ENCODE measurements at places on chromosomes 12 and 14.

- no peak for DNase-seq
Measured at GRCh38 chr14:93970585-93970964, 5.8 kb downstream of the ASB2 start.

GRCh38 chr14:51806026-51807023 lies 54.1 kb upstream of the GNG2 start:
- no peak for DNase-seq

- no peak for DNase-seq
Measured at GRCh38 chr12:67475725-67476124, 172.8 kb upstream of the DYRK2 start.

DNA sequence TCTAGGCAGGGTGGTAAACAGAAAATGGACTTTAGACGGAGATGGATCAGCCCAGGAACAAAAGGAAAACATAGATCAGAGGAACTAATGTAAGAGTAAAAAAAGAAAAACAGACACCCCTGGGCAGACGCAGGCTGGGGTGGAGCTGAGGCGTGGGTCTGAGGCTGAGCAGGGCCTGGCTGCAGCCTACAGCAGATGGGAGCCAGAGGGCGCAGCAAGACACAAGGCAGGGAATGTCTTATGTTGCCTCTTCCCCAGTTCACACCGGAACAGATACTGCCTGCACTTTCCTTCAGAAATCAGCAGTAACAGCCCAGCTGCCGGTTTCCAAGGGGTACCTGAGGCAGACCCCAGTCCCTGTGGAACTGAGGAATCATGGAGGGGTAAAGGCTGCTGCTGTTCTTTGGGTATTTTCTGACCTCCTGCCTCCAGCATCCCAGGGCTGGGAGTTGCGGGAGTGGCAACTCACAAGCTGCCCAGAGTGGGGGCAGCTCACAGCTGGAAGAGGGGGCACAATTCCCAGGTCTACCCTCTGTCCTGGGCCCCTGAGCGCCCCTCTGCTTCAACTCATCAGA lies 9.8 kb downstream of the ZNF605 start:
- no peak for DNase-seq

GRCh38 chr12:70043490-70044138 lies 199.6 kb upstream of the CNOT2 start:
- DNase-seq = no peak

DNA sequence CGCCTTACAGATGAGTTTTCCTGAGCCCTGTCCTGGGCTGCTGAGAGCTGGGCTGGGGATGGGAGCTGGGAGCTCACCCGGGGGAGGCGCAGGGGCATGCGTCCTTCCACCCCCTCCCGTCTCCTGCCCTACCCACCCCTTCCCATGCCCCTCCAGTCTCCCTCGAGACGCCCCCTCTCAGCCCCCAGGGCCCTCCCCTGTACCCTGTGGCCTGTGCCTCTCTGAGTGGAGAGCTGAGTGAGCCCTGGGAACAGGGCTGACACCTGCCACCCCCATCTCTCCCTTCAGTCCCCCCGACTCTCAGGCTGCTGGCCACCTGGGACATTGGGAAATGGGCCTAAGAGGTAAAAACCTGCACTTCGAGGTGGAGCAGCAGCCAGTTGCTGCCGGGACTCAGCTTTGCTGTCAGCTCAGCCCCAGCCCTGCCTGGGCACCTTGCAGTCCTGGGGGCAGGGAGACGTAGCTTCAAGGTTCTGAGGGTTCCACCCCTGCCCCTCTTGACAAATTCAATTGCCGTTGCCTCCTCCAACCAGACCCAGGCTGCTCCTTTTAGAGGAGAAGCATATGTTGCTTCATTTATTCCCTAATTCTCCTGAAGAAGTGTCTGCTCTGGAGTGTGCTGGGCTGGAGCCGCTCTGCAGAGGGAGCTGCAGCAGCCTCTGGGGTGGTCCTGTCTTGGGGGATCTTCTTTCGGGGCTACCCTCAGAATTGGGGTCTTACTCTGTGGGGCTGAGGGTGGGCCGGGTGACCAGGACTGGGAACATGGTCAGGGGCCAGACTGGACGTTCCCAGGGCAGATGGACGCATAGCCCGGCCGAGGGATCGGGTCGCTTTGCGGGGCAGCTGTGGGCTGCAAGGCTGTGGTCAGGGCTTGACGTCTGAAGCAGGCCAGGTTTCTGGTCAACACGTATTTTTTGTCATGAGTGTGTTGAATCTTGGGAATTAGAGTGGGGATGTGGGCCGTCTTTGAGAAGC lies 141.4 kb downstream of the ADGRD1 start:
- DNase-seq = no peak

GRCh38 chr12:98002887-98003493 lies 512.4 kb upstream of the TMPO start:
- DNase-seq = no peak

DNA sequence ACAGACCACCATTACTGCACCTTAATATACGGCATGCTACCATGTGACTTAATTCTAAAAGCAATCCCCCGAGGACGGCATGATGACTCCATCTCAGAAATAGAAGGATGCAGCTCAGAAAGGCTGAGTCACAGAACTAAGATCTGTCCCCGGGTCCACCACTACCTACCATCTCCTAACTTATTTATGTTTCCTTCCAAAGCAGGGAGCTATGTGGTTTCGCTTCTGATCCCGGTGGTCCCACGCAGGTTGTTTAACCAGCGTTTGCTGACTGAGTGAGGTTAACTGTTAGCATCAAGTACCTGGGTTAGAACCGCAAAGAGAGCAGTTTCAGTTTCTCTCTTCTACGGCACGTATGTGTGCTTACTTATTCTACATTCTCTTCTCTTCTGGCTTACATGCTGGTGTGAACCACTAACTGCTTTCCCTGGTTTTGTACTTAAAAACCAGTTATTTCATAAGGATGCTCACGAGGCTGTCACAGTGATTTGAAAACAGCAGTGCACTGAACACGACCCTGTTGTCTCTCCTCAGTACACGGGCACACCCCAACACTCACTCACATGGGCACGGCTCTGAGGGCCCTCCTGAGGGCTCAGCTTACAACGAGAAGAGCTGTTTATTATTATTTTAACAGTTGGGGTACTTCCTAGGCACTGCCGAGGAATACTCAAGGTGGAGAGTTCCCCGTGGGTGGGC lies 66.7 kb downstream of the CCDC88C start:
- DNase-seq = no peak

DNA sequence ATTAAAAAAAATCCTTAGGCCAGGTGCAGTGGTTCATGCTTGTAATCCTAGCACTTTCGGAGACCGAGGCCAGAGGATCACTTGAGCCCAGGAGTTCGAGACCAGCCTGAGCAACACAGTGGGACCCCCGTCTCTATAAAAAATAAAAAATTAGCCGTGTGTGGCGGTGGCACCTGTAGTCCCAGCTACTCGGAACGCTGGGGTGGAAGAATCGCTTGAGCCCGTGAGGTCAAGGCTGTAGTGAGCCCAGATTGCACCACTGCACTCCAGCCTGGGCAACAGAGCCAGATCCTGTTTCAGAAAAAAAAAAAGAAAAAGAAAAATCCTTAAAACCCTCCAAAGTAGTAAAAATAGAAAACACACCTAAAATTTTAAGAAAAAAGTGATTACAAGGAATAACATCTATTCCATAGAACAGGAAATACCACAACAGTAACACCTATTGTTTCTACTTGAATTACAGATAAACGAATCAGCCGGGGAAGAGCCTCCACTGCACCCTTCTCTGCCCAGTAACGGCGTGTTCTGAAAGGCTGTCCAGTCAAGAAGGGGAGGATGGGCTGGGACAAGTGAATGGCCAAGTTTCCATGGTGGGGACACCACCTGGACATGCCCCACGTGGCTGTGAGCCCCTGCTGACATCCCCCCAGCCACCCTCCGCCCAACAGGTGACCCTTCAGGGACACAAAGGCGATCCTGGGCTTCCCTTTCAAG lies 17.8 kb downstream of the POLE start:
- no peak for DNase-seq

GRCh38 chr14:101185073-101185835 lies 281.7 kb upstream of the RTL1 start:
- DNase-seq = no peak

DNA sequence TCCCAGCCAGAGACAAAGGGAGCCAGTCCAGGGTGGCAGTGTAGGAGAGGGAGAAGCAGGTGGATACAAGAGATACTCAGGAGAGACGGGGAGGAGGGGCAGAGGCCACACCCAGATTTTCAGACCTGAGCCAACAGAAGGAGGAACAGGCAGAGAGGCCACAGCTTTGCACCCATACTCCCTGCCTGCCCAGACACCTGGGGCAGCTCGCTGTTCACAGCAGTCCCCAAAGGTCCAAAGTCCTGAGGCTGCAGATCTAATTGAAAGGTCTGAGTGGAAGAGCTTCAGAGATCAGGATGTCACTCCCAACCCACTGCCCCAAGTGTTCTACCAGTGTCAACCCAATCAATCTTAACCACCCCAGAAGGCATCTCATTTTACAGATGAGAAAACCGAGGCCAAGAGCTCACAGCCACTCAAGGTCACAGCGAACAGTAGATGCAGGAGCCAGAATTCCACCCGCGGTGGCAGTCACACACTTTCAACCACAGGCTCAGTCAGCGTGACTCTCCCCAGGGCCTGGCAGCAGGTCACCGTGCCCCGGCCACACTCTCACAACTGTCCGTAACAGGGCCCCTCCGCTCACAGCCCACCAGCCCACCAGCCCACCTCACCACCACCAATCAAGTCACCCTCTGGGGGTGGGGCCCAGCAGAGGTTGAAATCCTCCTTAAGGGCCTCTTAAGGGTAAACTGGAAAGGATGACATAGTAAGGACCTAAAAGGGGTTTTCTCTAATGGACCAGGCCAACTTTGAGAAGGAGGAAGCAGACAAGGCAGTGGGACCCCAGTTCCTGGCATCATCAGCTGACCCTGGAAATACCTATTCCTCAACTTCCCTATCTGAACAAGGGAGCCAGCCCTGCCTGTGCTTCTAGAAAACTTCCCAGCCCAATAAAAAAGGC lies 33.3 kb downstream of the ACTN1 start:
- no peak for DNase-seq

DNA sequence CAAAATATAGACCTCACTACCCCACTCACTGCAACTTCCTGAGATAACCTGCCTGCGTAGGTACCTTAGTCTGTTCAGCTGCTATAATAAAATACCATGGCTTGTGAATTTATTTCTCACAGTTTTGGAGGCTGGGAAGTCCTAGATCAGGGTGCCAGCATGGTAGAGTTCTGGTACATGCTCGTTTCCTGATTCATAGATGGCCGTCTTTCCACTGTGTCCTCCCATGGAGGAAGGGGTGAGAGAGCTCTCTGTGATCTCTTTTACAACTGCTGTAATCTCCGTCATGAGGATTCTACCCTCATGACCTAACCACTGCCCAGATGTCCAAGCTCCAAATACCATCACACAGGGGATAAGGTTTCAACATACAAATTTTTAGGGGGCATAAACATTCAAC lies 49.7 kb downstream of the KCNA1 start:
- no peak for DNase-seq

GRCh38 chr14:39177168-39177545 lies 2.1 kb downstream of the PNN start:
- no peak for DNase-seq
